ENCODE measurements at places on chromosomes 16 and 17. TPM values are rescaled to one million over a fixed set of nuclear protein-coding genes. Genes with fewer than 3 reads are reported as not detected.

DNA sequence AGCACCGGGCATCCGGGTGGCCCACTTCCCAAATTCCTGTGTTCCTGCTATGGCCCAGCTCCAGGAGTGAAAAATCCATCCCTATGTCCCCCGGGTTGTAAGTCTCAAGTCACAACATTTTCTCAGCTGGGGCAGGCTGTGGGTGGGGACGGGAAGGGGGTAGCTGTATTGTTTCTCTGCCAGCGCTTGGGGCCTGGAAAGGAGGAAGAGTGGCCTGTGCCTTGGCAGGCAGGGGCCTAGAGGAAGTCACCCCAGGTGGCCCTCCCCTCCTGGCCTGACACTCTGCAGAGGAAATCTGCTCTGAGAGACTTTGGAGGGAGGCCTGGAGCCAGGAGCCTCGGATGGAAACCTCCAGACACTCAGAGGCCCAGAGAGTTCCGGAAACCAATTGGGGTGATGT, 10.6 kb upstream of the SCN4A start:
- DNase-seq = no peak

DNA sequence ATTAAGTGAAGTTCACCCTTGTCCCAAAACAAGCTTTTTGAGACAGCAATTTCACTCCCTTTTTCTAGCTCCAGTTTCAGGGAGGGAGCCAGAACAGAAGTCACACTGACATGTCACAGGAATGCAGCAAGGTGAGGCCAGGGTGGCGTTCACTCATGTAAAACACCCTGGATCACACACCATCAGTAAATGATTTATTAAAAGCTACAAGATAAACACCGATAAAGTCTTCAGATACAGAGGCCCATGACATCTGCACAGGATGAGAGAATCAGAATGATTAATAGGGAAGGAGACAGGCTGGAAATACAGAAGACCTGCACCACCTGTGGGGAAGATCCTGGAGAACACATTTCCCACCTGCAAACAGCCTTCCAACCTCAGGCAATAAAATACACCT, 77.5 kb upstream of the DYNLRB2 start:
- no peak for DNase-seq

GRCh38 chr16:17265154-17265553, 205.6 kb downstream of the XYLT1 start:
- no peak for DNase-seq

GRCh38 chr16:73882033-73882432, 414.6 kb upstream of the PSMD7 start:
- no peak for DNase-seq

DNA sequence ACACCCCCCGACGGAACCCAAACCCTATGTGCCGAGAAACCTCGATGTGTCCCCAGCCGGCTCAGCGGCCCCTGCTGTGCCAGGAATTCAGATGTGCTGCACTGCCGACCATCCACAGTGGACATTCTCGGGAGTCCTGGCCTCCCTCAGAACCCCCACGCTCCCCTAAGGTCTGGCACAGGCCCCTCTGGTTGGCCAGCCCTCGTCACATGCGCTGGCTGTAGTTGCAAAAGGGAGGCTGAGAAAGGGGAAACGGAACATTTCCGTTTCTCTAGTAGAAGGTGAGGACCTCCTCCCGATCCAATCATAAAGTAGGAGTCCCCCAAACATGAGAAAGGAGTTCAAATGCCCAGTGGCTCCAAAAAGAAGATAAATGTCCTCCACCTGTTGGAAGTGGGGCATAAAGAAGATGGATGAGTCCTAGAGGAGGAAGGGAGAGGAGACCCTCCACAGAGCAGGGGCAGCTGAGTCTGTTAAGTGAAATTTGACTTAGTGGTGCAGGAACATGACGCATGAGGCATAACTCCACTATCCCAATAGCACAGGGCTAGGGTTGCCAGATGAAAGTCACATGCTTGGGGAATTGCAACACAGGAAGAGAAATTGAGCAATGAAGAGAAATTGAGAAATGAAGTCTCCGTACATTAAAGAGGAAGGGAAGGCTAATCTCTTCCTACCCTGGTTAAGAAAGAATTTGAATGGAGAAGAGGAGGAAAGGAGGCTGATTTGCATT, 49.3 kb upstream of the WSB1 start:
- DNase-seq = no peak

DNA sequence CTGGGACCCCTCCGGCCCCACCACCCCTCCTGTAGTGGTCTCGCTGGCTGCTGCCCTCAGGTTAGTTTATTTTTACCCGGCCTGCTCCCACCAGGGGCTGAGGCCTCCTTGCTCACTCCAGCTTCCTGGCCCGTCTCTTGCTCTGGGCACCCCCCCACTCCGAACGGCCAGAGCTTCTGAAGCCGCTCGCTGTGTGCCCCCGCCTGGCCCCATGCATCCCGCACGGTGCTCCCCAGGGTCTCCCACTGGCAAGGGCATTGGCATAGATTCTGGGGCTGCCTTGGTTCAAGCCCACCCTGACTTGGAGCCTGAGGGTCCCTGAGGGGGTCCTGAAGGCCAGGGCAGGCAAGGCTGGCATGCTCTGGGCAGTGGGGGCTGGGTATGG, 186.4 kb downstream of the SEC14L1 start:
- DNase-seq = no peak

DNA sequence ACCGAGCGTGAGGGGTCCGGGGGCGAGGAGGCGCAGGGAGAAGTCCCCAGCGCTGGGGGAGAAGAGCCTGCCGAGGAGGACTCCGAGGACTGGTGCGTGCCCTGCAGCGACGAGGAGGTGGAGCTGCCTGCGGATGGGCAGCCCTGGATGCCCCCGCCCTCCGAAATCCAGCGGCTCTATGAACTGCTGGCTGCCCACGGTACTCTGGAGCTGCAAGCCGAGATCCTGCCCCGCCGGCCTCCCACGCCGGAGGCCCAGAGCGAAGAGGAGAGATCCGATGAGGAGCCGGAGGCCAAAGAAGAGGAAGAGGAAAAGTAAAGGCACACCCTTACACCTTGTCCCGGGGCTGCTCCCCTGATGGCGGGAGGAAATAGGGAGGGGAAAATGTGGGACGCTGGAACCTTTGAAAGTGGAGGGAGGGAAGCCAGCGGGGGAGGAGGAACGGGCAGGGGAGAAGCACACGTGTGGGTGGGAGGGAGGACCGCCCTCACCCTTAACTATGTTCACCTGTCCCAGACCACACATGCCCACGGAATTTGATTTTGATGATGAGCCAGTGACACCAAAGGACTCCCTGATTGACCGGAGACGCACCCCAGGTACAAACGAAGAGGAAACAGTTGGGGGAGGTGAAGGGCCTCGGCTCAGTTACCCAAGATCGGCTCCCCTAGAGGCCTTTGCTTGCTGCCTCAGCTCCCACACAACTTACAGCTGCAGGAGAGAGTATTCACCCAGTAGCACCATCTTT, 916 bp downstream of the PAGR1 start:
- DNase-seq = peak; percentile 41

CACNB1 gene
- 20.6 TPM for total RNA-seq

Measured in occipital lobe (tissue), 3 donors.